ENCODE measurements at places on chromosomes 12 and 14.
A peak's percentile ranks its signal among the peaks of the same experiment; 100 is the strongest.

GRCh38 chr12:56461235-56462159 lies 6.9 kb upstream of the SPRYD4 start:
- DNase-seq: no peak

- DNase-seq: no peak
Observed at GRCh38 chr12:16474801-16475200, 127.4 kb downstream of the MGST1 start.

DNA sequence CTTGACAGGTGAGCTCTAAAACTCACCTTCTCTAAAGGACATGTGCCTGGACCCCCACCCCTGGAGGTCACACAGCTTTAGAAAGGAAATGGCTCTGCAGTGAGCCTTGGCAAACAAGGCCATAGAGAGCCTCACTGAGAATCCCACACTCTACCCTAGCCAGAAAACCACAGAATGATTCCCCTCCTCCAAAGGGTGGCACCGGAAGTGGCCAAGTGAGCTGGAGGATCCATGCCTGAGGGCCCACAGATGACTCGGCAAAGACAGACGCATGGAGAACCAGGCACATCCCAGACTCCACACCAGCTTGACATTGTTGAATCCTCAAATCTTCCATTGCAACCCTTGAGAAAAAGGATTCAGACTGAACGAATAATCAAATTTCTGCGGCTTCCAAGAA lies 54.2 kb upstream of the PTHLH start:
- DNase-seq: no peak

DNA sequence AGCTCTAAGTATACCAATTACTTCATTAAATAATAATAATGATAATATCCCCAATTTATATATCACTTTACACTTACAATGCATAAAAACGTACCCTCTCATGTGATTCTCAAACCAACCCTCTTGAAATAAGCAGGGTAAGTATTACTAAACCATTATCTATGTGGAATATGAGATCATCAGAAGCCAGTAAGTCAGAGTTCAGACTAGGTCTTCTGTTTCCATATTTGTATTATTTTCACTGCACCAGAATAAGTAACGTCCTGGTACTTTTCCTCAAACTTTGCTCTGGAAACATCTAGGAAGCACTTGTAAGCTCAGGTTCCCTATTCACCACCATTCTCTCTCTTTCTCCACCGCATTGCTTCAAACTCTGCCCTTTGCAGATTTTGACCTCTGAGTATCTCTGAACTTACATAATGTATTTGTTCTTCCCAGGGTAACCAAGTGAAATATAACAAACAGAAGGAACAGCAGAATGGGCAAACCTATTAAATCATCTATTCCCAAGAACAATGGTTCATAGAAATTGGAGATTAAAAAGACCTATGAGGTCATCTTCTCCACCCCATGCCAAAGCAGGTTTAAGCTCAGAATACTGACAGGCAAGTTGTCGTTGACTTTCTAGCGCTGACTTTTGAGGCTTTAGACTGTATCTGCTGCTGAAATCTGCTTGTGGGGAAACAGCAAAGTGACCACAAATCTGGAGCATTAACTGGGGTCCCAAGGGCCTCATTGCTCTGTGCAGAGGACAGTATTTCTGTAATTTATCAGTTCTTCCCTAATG lies 161.3 kb upstream of the FAR2 start:
- DNase-seq: no peak

DNA sequence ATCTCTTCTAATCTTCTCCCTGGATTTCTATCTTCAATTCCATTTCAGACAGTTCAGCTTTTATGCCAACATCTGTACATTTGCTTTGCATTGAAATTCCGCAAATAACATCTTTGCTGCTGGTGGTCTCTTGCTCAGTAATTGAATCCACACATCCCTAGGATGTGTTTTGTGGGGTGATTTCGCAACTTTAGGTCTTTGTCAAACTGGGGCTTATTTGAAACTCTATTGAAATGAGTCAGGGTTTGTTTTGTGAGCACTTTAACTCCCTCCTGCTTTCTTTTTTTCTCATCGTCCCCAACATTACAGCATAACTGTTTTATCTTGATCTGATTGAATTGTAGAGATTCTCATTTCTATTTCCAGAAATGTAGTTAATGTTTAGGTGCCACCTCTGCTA lies 404.3 kb downstream of the NPAS3 start:
- DNase-seq: peak; percentile 83

DNA sequence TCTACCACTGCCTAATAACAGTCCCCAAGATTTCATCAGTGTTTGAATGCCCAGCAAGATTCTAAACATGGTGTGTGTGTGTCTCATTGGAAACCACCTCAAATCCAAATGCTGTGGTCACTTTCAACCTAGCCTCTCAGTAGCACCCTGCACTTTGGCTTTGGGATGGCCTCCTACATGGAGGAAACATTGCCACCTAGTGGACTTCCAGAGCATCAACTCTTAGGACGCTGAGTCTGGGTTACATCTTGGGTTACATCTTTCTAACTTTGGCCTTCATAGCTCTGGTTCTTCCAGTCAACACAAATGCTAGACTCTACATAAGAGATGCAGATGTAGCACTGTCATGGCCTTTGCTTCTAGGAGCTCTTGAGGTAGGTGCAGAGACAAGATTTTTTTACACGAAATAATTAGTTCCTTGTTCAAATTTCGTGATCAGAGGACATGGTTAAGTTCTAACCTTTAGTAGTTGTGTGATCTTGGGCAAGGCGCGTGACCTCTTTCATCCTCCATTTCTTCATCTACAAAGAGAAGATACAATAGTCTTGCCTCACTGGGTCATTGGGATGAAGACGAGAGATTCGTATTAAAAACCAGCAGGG lies 113.5 kb upstream of the VASH1 start:
- DNase-seq: no peak
